Hypothalamus (tissue), 51 donors: ENCODE measurements at places on chromosomes 6 and 20.

- no peak for DNase-seq
These were observed 506 bp downstream of the CITED2 start for GRCh38 chr6:139373928-139374356.

GRCh38 chr6:158321960-158322359 lies 9.7 kb downstream of the TULP4 start:
- DNase-seq, result no peak

- no peak for DNase-seq
These were observed 860 bp downstream of the DEFB124 start for GRCh38 chr20:31474097-31474436.

DNA sequence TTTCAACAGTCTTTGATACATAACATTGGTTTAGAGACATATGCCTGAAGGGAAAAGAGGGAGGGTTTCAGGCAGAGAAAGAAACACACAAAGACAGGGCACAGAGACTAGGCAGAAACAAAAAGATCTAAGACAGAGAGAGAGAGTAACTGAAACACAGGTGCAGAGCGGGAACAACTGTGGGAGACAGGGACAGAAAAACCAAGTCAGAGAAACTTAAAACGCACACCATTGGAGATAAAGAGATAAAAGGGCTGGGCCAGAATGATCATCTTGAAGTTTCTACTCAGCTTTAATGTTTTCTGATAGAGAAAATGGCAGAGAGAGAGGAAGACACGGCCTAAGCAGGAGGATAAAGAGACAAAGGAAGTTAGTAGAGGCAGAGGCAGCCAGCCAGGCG lies 11.8 kb downstream of the UNC5CL start:
- DNase-seq, result no peak

- peak; percentile 24 for DNase-seq
These were observed at the start of gene HELZ2 for GRCh38 chr20:63574156-63574828. TSS of gene HELZ2 (minus strand) at chr20:63574239. CDS start at chr20:63572385, 1,854 bp downstream.
